ENCODE measurements at places on chromosomes 3 and 15.

DNA sequence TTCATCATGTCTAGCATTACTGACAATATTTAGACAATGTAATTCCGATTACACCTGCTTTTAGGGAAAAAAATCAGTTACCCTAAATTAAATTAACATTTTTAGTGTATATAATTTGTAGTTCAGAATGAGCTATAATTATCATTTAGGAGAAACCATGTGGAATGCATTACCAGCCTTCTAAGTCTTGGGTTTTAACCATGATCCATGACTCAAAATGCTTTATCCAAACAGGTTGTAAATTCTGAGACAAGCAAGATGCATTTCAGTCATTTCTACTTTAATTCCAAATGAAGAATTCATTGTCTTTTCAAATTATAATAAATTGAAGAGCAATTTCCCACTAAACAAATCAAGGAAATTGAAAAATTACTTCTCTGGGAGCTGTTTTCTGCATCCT lies 243.7 kb upstream of the LRIG1 start:
- DNase-seq = no peak

DNA sequence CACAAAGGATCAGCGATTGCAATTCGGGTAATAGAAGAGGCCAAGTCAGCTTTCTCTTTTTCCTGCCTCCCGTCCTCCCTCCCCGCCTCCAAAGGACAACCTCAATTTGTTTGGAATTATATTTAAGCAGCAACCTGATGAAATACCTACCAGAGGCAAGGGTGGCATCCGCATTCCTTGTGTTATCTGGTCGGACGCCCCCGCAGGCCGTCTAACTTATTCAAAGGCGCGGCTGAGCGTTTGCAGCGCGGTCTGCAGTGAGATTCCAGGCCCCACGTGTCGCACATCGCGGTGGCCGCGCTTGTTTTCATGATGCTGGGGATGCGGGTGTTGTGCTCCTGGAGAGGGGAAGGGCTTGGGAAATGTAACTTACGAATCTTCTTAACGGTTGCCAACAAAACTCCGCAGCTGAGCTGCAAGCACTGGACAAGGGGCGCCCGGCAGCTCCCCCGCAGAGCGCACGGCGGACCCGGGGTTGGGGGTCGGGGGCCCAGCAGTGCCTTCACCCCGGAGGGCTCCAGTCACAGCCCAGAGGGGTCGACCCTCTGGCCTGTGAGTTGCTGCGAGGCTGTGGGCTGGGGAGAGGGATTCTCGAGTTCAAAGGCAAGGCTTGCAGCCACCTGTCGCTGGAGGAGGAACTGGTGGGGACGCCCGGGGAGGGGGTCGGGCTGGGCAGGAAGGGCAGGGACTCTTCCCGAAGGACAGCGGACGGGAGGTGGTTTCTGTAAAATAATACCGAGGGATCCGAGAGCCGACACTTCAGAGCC lies 20.5 kb upstream of the RGMA start:
- DNase-seq = peak; percentile 64

- DNase-seq = no peak
Measured at GRCh38 chr3:127691974-127692373, 19.2 kb downstream of the ABTB1 start.

GRCh38 chr3:43644443-43644842 lies 22.6 kb upstream of the ANO10 start:
- DNase-seq = no peak

DNA sequence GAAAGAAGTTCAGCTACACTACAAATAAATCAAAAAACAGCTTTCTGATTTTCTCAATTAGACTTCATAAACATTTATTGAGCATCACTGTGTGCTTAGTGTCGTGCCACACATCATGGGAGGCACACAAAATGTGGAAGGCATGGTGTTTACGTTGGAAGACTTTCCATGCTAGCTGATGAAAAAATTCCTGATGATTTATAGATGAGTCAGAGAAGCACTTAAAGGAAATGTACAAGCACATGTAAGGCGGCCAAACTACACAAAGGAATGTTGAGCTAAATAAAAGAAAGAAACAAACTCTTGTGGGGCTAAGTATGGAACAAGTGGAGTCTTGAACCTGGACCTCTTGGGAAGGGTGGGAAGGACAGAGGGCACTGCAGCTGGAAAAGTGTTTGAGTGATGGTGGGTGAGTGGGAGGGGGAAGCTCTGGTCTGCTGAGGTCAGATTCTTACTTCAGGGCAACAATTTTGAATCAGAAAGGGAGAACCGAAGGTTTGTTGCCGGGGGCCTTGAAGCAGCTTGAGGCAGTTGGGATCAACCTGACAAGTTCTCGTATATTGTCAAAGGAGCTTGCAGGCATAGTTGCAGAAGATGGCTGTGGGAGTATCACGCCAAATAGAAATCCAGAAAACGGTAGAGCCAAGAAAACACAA lies 66.9 kb downstream of the FOXB1 start:
- no peak for DNase-seq

DNA sequence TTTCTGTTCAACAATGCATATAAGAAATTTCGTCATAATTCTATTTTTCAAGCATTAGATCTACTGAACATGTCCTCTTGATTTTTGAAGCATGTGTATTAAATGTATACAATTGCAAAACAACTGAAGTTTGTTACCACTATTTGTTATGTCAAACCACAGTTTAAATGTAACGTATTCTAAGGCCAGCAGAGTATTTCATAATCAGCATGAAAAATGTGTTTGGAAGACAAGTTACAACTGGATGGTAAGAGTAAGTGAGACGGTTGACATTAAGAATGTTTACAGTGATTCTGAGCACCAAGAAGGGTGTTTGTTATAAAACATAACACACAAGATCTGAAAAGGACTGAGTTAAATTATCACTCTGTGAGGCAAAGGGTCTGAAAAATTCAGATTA lies 738.4 kb downstream of the PLOD2 start:
- no peak for DNase-seq

GRCh38 chr15:31328969-31329639 lies 2.5 kb downstream of the KLF13 start:
- peak; percentile 58 for DNase-seq

- DNase-seq = no peak
Measured at GRCh38 chr3:35638980-35639253, 408 bp upstream of the ARPP21 start.

DNA sequence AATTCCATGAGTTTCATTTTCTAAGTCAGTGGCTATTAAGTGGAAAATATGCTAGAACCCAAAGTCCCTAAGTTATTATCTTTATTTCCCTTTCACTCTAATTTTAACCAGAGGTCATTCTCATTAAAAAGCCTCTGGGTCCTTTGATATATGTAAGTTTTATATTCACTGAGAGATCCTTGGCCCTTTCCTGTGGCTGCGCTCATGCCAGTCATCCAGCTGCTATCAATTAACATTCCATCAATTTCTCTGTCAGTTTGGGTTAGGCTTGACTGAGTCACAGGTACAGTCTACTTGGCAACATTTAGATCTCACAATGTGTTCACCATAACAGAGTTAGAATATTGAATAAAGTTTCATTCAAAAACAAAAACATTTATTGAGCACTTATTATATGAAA lies 58.0 kb upstream of the FBN1 start:
- DNase-seq = no peak

DNA sequence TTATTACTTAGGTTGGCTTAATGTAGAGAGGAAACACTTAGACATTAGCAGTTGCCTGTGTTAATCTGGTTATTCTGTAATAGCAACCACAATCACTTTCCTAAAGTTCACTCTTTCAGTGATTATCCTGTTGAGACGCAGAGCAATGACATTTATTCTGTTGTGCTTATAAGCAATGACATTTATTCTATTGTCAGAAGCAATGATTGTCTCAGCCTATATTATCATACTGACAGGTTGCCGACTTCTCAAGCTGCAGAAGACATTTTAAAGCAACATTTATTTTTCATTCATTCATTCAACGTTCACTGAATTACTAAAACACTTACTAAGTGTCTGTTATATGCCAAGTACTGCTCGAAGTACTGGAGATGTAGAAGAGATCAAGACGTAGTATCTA lies 193.5 kb upstream of the SLITRK3 start:
- DNase-seq = no peak

DNA sequence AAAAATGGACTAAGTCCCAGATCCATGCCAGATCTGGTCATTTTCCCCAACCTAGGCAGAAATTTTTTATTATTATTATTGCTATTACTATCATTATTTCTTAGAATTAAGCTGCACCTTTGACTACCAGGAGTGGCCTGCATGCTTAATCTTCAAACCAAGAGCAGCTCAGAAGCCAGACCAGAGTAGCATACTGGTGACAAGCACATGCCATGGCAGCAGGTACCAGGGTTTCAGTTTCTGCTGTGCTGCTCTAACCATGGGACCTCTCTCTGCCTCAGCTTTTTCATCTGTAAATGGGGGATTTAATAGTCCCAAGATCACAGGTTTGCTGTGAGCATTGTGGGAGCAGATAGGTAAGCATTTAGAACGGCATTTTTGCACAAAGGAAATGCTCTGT lies 262.3 kb downstream of the SLCO3A1 start:
- no peak for DNase-seq

DNA sequence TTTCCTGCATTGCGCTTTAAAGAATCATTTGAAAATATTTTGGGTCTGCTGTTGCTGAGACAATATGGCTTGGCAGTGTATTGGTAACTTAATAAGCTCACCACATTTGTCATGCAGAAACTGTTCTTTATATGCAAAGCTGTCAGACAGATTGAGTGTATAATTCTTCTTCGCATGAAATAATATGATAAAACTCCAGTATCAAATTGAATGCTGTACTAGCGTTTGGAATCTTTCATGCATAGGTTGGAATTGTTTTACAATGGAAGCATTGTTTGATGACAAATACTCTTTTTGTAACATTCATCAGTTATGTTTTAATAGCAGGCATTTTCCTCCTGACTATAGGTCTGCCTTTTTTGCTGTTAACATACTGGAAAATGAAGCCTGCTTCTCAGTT lies 53.8 kb downstream of the RBMS3 start:
- no peak for DNase-seq

GRCh38 chr15:91243826-91244225 lies 143.8 kb downstream of the SV2B start:
- no peak for DNase-seq

GRCh38 chr3:11250902-11251806 lies 21.0 kb upstream of the ATG7 start:
- no peak for DNase-seq

DNA sequence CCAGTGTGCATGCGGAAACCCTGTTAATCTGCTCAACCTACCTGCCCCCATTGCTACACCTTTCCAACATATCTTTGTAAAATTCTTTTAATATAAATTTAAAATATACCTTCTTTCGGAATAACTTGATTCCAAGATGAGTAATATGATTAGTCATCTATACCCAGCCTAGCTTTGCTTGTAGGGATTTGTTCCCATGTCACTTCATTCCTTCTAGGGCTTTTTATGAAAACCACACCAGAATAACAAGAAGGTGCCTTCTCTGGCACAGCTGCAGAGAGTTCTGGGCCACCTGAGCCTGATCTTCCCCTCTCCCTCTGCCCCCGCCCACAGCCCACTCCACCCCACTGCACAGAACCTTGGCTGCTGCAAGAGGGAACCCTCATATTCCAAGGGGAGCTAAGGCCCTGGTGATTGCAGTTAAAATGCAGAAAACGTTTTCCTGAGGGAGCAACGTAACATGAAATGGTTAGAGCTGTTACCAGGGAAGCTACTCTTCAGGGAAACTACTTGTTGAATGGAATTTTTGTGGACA lies 38.6 kb upstream of the HACD2 start:
- no peak for DNase-seq
